ENCODE measurements at places on chromosomes 3 and 15.

GRCh38 chr15:83099290-83099689 lies 8.2 kb upstream of the TM6SF1 start:
- DNase-seq: no peak

DNA sequence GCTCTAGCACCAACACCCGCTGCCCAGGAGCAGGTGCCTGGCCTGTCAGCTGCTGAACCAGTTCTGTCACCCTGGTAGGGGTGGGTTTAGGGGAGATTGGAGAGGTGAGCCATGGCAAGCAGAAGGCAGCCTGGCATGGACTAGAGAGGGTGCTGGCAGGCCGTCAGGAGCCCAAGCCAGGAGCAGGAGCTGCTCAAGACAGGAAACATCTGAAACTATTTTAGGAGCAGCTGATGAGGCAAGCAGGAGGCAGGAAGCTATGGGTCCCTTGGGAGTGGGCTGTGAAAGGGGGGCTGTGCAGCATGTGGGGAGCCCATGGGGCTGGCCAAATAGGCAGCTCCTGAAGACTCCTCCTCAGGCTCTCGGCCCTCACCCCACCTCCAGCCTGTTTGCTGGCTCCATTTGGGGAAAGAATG lies 2.3 kb downstream of the INKA1 start:
- DNase-seq: peak; percentile 50

DNA sequence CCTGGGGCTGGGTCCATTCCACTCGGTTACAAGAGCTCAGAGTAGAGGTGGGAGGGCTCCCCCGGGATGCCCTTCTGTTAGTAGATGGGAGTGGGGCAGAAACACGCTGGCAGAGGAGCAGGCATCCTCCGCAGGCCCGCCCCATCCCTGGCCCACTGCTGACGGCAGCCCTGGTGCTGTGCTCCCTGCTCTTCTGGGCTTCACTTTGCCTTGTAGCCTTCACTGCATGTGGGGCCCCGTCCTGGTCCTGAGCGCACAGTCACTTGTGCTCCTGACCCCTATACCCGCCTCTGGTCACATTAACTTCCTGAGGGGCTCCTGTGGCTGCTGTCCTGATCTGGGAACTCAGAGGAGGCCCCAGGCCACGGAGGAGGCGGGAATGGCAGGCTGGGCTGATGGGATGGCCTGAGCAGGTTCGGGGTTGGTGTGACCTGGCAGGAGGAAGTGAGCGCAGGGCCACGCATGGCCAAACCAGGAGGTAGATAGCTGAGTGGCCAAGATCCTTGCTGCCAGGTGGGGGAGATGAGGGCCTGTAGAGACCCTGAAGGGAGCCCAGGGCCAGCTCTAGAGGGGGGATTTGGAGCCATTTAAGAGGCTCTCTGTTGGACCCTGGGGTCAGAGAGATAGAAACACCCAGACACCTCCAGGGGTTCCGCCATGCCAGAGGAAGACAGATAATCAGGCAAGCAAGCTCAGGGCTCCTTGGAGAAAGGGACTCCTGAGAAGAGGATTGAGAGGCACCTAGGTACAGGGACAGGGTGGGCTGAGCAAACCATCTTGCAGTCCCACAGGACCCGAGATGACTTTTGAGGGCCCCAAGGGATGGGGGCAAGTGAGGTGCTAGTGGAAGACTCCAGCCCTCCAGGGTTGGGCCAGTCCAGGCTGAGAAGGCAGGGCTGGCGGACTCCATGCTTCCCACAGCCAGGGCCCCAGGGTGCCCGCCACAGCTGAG lies 92.2 kb upstream of the PRR23E start:
- no peak for DNase-seq

- DNase-seq: no peak
Measured at GRCh38 chr15:34243226-34243625, 18.4 kb downstream of the EMC4 start.

- DNase-seq: peak; percentile 59
Measured at GRCh38 chr15:63502137-63502766, 2.1 kb upstream of the USP3 start.

- DNase-seq: no peak
Measured at GRCh38 chr15:89401631-89402517, 67.2 kb upstream of the POLG start.

DNA sequence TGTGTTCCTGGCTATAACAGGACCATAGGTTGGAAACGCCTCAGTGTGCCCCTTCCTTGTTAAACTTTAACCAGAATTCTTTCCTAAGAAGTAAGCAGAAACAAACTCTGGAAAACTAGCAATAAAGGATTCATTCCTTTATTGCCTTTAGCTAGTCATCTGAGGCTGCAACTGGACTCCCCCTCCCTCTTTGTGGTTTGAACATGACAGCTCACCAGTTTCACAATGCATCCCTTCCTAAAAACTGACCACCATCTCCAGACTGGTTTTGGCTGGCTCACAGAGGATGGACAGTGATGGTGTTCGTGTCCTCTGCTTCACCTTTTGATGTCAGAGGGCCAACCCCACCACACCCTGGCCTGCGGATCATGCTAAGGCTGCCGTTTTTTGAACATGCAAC lies 27.9 kb upstream of the TGFBR2 start:
- DNase-seq: peak; percentile 38

DNA sequence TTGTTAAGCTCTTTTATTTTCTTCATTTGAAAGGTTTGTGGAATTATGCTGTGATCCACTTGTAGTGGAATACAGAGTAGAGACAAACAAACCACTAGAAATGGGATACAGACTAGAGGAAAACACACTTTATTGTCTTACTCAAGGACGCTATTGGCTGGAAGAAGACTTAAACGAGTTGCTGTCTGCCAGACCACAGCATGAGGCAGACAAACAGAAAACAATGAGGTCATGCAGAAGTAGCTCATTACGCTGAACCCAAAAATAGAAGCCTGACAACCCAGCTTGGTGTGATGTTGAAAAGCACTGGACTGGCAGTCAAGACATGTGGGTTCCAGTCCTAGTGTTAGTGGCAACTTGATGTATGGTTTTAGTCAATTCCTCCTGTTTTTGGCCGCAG lies 62.4 kb upstream of the P3H2 start:
- DNase-seq: no peak
